ENCODE measurements at places on chromosomes 11 and 22.

GRCh38 chr11:1392111-1392510 is 2.4 kb downstream of the BRSK2 start:
- H3K27ac ChIP-seq, result no peak overlapping the region
- H3K36me3 ChIP-seq, result no peaks in the 10 kb centered on the region
- H3K27me3 ChIP-seq, result peaks cover 77% of the 10 kb centered on the region

GRCh38 chr11:68002938-68003845 is 705 bp downstream of the UNC93B1 start:
- peaks cover 20% of the 10 kb centered on the region for H3K4me1 ChIP-seq
- peak overlapping the region; percentile 82 for H3K4me3 ChIP-seq
- H3K27me3 ChIP-seq, result no peaks in the 10 kb centered on the region
- H3K27ac ChIP-seq, result peak overlapping the region; percentile 83

- no peaks in the 10 kb centered on the region for H3K36me3 ChIP-seq
- H3K27me3 ChIP-seq, result peaks cover 25% of the 10 kb centered on the region
- no peak for DNase-seq
- H3K4me3 ChIP-seq, result no peak overlapping the region
- H3K27ac ChIP-seq, result no peak overlapping the region
Measured at GRCh38 chr11:19355601-19356000, 114.9 kb upstream of the E2F8 start.

DNA sequence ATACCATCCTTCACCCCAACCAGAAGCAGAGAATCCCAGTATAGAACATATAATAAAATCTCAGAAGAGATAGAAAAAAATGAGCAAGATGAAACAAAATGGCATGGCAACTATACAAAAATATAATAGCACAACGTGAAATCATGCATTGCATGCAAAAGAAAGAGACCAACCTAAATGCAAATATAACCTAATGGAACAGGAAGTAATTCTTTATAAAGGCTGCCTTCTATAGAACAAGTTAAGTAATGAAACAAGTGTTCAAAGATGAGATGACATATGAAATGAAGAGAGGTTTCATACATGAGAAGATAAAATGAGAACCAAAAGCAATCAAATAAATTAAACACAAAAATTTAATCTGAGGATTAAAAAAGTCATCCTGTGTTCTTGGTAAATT is 18.5 kb upstream of the ARHGAP20 start:
- H3K27me3 ChIP-seq, result peaks cover 19% of the 10 kb centered on the region
- H3K4me3 ChIP-seq, result no peak overlapping the region
- DNase-seq, result no peak
- no peak overlapping the region for H3K27ac ChIP-seq

- H3K27ac ChIP-seq, result peak overlapping the region; percentile 88
- no peak for DNase-seq
- H3K4me1 ChIP-seq, result peaks cover 41% of the 10 kb centered on the region
Measured at GRCh38 chr11:62856333-62856895, 17.0 kb upstream of the WDR74 start.

DNA sequence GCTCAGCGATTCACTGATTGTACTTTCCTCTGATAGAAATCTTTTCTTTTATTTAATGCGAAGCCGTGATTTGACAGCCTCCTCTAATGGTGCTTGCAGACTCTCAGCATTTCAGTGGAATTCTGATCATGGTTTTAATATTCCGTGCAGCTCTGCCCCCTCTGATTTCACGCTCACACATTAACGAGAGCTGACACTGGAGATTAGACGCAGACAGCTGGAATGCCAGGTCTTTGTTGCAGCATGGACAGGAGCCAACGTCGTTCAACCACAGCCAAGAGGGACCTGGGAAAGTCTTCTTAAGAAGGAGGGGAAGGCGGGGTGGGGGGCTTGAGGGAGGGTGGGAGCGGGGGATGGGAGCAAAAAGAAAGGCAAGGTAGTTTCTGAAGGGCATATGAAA is 186.4 kb downstream of the BLID start:
- peak overlapping the region; percentile 60 for H3K4me3 ChIP-seq
- peaks cover 19% of the 10 kb centered on the region for H3K4me1 ChIP-seq
- no peaks in the 10 kb centered on the region for H3K36me3 ChIP-seq

DNA sequence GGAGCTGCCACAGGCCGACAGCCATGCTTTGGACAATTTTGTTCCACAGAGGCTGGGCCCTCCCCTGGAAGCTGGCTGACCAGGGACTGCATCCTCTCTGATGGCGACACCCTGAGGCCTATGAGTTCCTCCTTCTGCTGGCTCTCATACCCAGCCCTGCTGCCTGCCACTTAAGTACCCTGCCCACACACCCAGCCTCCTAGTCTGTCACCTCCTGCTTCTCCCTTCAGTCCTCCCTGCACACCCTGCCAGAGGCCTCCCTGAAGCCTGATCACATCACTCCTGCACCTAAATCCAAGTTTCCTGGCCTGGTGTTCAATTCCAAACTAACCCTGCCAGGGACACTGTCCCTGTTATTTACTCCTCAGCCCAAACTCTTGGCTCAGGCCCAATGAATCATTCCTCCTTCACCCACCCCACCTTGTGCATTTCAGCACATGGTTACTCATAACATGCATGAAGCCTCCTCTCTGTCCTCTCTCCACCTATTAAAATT is 136.7 kb upstream of the NECTIN1 start:
- H3K4me1 ChIP-seq, result no peaks in the 10 kb centered on the region
- H3K27me3 ChIP-seq, result peaks cover 69% of the 10 kb centered on the region
- H3K36me3 ChIP-seq, result no peaks in the 10 kb centered on the region
- no peak for DNase-seq

GRCh38 chr11:110469127-110469526 is 39.4 kb downstream of the FDX1 start:
- H3K27ac ChIP-seq, result no peak overlapping the region
- no peaks in the 10 kb centered on the region for H3K4me1 ChIP-seq
- no peak overlapping the region for H3K4me3 ChIP-seq

GRCh38 chr11:77211040-77211451 is 83.0 kb downstream of the MYO7A start:
- no peak overlapping the region for H3K27ac ChIP-seq
- no peak for DNase-seq
- no peaks in the 10 kb centered on the region for H3K4me1 ChIP-seq
- H3K27me3 ChIP-seq, result no peaks in the 10 kb centered on the region

GRCh38 chr11:45674481-45675190 is 9.2 kb upstream of the CHST1 start:
- no peaks in the 10 kb centered on the region for H3K4me1 ChIP-seq
- H3K27ac ChIP-seq, result no peak overlapping the region
- no peaks in the 10 kb centered on the region for H3K36me3 ChIP-seq
- no peak for DNase-seq

GRCh38 chr11:16365581-16366228 is 9.4 kb upstream of the SOX6 start:
- no peaks in the 10 kb centered on the region for H3K36me3 ChIP-seq
- H3K4me3 ChIP-seq, result no peak overlapping the region
- peak overlapping the region; percentile 17 for H3K27ac ChIP-seq
- no peak for DNase-seq
- H3K4me1 ChIP-seq, result peaks cover 34% of the 10 kb centered on the region

DNA sequence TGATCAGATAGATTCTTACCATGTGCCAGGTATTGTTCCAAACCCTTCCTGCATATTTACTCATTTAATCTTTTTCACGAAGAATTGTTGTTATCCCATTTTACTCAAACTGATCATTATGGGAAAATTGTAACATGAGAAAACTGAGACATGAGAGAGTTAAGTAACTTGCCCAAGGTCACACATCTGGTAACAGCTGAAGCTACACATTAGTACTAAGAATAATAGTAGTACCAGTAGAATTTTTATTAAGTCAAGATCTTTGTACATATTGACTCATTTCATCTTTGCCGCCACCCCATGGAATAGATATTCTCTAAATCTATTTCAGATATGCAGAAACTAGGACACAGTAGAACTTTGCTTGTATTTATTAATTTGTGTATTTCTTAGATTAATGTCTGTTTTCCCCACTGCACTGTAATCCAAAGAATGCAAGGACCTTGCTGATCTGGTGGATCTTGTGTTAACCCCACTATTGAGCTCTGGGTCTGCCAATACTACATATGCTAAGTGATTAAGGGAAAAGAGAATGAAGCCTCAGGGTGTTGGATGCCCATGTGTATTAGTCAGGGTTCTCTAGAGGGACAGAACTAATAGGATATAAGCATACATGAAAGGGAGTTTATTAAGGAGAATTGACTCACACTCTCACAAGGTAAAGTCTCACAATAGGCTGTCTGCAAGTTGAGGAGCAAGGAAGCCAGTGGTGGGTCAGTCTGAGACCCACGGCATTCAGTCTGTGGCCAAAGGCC is 72.8 kb downstream of the PARVA start:
- H3K4me3 ChIP-seq, result no peak overlapping the region
- H3K36me3 ChIP-seq, result no peaks in the 10 kb centered on the region
- H3K27me3 ChIP-seq, result no peaks in the 10 kb centered on the region
- peaks cover 86% of the 10 kb centered on the region for H3K4me1 ChIP-seq
- H3K27ac ChIP-seq, result no peak overlapping the region
- no peak for DNase-seq

DNA sequence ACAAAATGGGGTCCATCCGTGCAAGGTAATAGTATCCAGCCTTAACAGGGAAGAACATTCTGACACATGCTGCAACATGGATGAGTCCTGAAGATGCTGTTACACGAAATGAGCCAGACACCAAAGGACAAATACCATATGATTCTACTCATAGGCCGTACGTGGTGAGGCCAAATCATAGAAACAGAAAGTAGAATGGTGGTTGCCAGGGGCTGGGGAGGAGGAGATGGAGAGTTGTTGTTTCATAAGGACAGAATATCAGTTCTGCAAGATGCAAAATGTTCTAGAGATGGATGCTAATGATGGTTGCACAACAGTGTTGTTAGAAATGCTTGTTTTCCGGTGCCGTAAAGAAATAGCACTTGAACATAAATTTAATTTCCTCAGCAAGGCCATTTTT is 2.6 kb downstream of the TBX10 start:
- H3K4me1 ChIP-seq, result peaks cover 7% of the 10 kb centered on the region
- H3K27ac ChIP-seq, result no peak overlapping the region
- H3K27me3 ChIP-seq, result peaks cover 42% of the 10 kb centered on the region
- no peaks in the 10 kb centered on the region for H3K36me3 ChIP-seq
- DNase-seq, result no peak
- no peak overlapping the region for H3K4me3 ChIP-seq

- no peak for DNase-seq
- peaks cover 80% of the 10 kb centered on the region for H3K27me3 ChIP-seq
- no peaks in the 10 kb centered on the region for H3K4me1 ChIP-seq
- no peaks in the 10 kb centered on the region for H3K36me3 ChIP-seq
- H3K27ac ChIP-seq, result no peak overlapping the region
Measured at GRCh38 chr22:48396785-48397530, 1430.7 kb downstream of the BRD1 start.

GRCh38 chr11:95671768-95672167 is 117.8 kb downstream of the FAM76B start:
- DNase-seq, result no peak

GRCh38 chr22:27065279-27065678 is 407.9 kb downstream of the MIAT start:
- peaks cover 99% of the 10 kb centered on the region for H3K27me3 ChIP-seq
- no peaks in the 10 kb centered on the region for H3K36me3 ChIP-seq
- H3K4me1 ChIP-seq, result no peaks in the 10 kb centered on the region
- H3K4me3 ChIP-seq, result no peak overlapping the region

GRCh38 chr11:104570078-104570701 is 328.1 kb downstream of the CASP12 start:
- no peak overlapping the region for H3K4me3 ChIP-seq
- no peak overlapping the region for H3K27ac ChIP-seq
- H3K36me3 ChIP-seq, result no peaks in the 10 kb centered on the region
- no peaks in the 10 kb centered on the region for H3K4me1 ChIP-seq
- H3K27me3 ChIP-seq, result no peaks in the 10 kb centered on the region

GRCh38 chr22:19507534-19507861 is 16.7 kb downstream of the CLDN5 start:
- no peaks in the 10 kb centered on the region for H3K4me1 ChIP-seq
- no peak for DNase-seq
- no peaks in the 10 kb centered on the region for H3K36me3 ChIP-seq
- no peak overlapping the region for H3K27ac ChIP-seq
- H3K27me3 ChIP-seq, result no peaks in the 10 kb centered on the region

- H3K4me3 ChIP-seq, result no peak overlapping the region
- peaks cover 62% of the 10 kb centered on the region for H3K4me1 ChIP-seq
- H3K36me3 ChIP-seq, result no peaks in the 10 kb centered on the region
- H3K27me3 ChIP-seq, result no peaks in the 10 kb centered on the region
- H3K27ac ChIP-seq, result peak overlapping the region; percentile 94
Measured at GRCh38 chr22:45994491-45995404, 17.8 kb upstream of the WNT7B start.

- H3K4me1 ChIP-seq, result no peaks in the 10 kb centered on the region
- no peak overlapping the region for H3K4me3 ChIP-seq
- DNase-seq, result no peak
- H3K27ac ChIP-seq, result no peak overlapping the region
- H3K27me3 ChIP-seq, result peaks cover 94% of the 10 kb centered on the region
Measured at GRCh38 chr11:120023120-120023519, 114.8 kb downstream of the TRIM29 start.

DNA sequence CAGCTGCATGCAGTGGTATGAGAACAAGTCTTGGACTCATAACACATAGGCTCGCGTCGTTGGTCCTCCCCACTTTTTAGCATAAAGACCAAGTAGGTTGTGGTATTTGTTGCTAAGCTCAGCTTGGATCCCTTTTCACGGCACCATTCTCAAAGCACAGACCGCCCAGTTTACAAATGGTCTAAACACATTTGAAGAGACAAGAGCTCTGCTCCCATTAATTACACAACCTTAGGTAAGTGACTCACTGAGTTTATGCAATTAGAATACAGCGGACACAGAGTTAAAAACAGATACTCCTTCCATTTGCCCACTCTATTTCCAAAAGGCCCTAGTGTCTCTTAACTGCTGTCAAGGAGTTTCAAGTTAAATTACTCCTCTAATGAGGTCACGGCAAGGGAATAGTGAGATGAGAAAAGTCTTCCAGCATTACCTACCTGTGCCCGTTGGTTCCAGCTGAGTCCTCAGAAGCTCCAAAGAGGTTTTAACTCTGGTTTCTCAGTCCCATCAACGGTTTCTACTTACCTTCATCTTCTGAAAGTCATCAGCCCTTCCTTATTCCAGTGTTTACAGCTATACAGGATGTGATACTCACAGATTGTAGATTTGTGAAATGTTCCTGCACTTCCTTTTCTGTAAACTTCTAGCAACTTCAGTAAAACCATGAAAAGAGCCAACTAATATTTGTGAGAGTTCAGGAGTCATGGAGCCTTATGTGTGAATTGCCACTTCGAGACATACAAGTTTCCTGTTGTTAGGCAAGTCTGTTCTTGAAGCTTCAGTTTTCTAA is at the start of gene MS4A6A:
Gene MS4A6A, minus strand, starts transcription at position 543 of the 790 bp plus-strand sequence. CDS start 1,356 bp downstream, outside the sequence.
- no peak for DNase-seq
- no peaks in the 10 kb centered on the region for H3K36me3 ChIP-seq
- peak within 1 kb of the TSS; percentile 53 for H3K27ac ChIP-seq
- H3K27me3 ChIP-seq, result peaks cover 4% of the 10 kb centered on the region

- peak overlapping the region; percentile 100 for H3K27ac ChIP-seq
- peaks cover 84% of the 10 kb centered on the region for H3K4me1 ChIP-seq
- no peak for DNase-seq
- peak overlapping the region; percentile 97 for H3K4me3 ChIP-seq
Measured at GRCh38 chr22:28798810-28799605, 1.4 kb downstream of the XBP1 start.

- no peak overlapping the region for H3K27ac ChIP-seq
- H3K36me3 ChIP-seq, result no peaks in the 10 kb centered on the region
- DNase-seq, result no peak
- H3K27me3 ChIP-seq, result peaks cover 52% of the 10 kb centered on the region
- no peak overlapping the region for H3K4me3 ChIP-seq
Measured at GRCh38 chr11:27710536-27710935, 10.3 kb upstream of the BDNF start.

Measured in left ventricle myocardium inferior (tissue), 1 donor.